Cerebellum (tissue), 4 donors: ENCODE measurements at places on chromosomes 13 and 19.

- no peak for DNase-seq
Observed at GRCh38 chr19:17868669-17869068, 3.1 kb upstream of the SLC5A5 start.

GRCh38 chr19:34979819-34980640, 16.0 kb upstream of the ZNF792 start:
- no peak for DNase-seq

DNA sequence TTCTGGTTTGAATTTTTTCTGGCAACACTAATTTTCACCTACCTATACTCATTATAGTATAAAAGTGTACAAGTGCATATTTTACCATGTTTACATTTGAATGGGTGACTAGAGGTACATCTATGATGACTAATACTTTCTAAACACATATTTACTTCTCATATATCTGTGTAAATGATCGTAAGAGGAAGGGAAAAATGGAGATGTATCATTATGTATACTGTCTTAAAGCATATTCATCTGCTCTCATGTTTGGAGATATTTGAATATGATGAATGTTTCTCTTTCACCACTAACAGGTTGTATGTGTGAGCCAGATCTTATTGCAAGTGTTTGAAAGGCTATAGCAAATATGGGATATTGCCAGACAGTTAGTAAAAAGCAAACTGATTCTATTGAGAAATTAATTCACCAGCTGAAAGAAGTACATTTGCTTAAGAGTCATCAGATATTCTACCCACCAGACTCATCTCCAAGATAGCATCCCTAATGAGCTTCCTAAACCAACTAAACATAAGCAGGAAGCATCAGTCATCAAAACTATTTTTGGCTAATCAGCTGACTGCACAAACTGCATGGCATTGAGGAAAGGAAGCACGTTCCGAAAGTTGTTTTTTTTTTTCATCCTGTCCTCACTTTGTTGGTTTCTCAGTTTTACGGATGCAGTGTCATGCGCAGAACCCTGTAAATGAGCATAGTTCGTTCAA, 738.2 kb downstream of the GPC5 start:
- DNase-seq: no peak

- no peak for DNase-seq
Observed at GRCh38 chr19:7706955-7707456, 5.1 kb upstream of the FCER2 start.

- no peak for DNase-seq
Observed at GRCh38 chr13:91238036-91238435, 109.5 kb upstream of the MIR17HG start.

- DNase-seq: no peak
Observed at GRCh38 chr13:25886438-25887214, 165.2 kb downstream of the SHISA2 start.

GRCh38 chr13:51764184-51765141, 39.5 kb downstream of the DHRS12 start:
- no peak for DNase-seq

- DNase-seq: no peak
Observed at GRCh38 chr13:94710065-94710781, 2.1 kb downstream of the SOX21 start.

DNA sequence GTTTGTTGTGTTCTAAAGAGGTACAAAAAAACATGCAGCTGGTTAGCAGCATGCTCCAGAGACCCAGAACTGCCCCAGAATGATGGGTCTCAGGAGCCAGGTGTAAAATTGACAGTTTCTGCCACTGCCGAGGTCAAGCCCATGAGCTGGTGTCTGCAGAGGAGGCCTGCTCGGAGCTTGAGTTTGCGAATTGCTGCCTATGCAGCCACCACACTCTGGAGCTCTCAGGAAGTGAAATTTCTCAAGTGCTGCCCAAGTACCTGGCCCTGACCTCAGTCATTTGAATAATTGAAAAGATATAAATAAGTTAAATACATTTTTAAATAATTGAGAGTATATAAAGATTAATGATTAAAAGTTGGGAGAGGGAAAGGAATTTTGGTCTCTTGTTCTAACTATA, 66.4 kb downstream of the ZAR1L start:
- DNase-seq: no peak

DNA sequence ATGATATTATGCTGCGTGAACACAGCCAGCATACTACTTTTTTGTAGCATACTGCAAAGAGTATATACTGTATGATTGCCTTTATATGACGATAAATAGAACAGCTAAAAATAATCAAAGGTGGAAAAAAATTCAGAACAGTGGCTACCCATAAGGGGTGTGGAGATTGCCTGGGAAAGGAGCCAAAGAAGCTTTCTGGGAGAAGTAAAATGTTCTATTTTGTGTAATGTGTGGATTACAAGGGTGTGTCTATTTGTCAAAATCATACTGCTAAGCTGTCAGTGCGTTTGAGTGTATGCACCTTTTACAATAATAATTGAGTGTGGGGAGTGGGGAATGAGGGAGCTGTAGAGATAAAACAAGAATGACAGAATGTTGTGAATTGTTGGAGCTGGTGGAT, 45.2 kb upstream of the MTIF3 start:
- DNase-seq: no peak

- DNase-seq: no peak
Observed at GRCh38 chr13:103788061-103788652, 721.9 kb upstream of the SLC10A2 start.

GRCh38 chr13:73842184-73842583, 292.0 kb downstream of the KLF12 start:
- DNase-seq: no peak

- DNase-seq: no peak
Observed at GRCh38 chr13:55199134-55199533, 1941.6 kb upstream of the PRR20A start.

DNA sequence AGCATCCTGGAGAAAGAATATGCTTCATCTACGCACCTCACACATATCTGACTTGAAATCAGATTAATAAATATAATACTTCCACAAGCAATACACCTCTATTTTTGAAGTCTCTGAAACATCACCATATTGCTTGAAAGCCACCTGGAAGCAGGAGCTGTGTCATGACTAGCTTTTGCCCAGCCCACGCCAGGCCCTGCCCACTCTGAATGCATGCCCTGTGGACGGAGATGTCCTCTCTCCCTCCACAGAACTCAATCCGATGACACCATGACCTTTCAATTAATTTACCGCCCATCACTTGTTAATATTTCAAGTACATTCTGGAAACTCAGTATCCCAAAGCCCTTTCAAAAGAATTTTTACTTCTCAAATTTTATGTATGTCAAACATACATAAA, 108.0 kb downstream of the TBC1D4 start:
- no peak for DNase-seq

DNA sequence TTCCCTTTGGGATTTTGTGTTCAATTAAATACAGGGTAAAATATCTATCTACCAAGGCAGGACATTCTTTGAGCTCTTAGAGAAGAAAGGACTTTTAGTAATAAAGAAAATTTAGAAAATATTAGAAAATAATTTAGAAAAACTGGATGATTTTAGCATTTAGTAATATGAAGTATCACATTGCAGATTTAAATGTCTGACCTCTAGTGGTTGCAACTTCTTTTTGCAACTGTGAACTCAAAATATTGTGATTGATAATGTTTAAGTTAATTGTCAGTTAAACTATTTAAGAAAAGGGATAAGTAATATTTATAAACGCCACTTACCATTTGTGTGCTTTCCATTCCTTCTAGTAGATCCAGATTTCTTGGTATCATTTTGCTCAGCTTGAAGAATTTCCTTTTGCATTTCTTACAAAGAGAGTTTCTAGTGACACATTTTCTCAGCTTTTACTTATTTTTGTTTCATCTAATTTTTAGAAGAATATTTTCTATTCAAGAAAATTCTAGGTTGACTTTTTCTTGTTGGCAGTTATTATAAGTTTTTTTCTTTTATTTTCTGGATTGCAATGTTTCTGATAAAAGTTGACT, 10.3 kb upstream of the POSTN start:
- DNase-seq: no peak

GRCh38 chr13:30870049-30870884, 35.8 kb upstream of the MEDAG start:
- no peak for DNase-seq

- no peak for DNase-seq
Observed at GRCh38 chr13:37306778-37307544, 201.5 kb upstream of the CSNK1A1L start.

DNA sequence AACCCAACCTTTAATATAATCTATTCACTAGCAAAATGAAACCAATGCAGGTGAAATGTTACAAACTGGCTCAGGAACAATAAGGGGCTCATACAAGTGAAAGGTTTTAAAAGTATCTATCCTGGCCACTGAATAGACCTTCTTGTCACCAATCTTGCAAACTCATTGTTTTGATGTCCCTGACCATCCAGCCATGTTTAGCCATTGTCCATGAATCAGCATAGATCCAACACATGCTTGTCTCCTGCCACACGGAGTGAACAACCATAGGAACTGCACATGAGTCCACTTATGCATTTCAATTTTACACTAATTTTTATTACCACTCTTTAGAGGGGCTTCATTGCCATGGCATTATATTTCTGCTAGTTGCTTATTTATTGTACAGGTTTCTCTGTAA, 331.4 kb downstream of the GPC5 start:
- no peak for DNase-seq

- DNase-seq: no peak
Observed at GRCh38 chr13:47039106-47039505, 142.3 kb upstream of the HTR2A start.

GRCh38 chr13:99640260-99640659, 139.0 kb downstream of the TM9SF2 start:
- no peak for DNase-seq

DNA sequence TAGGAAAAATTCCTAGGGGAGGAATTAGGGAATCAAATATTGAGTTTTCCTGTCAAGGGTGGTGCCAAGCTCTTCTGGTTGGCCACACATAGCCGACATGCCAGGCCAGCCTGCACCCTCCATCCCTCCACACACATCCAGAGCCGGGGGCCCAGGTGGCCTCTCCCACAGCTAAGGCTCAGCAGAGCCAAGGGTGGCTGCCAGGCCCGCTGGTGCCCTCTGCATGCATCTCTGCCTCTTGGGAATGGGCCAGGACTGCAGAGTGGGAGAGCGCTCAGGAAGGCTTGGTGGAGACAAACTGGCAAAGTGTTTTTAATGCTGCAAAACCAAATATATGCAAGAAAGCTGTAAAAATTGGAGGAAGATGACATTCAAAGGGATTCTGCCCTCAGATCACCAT, 42.7 kb upstream of the GAS6 start:
- peak; percentile 21 for DNase-seq

GRCh38 chr13:85186356-85187045, 612.7 kb downstream of the SLITRK6 start:
- peak; percentile 37 for DNase-seq

DNA sequence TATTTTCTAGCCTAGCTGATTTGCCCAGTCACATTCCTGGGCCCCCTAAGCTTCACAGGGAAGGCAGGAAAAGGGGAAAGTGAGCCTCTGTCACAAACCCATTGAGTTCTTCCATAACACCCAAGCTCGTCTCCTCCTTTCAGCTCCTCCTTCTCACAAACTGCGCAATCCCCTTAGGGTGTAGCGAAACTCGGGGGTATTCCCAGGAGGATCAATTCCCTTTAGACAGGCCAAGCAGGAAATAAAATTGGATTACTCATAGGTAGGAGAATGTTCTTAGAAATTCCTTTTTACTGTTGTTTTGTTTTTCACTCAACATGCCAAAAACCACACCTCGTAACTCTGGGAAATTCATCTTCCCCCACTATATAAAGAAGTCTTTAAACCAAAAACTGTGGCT, 139.3 kb downstream of the IRS2 start:
- DNase-seq: no peak

- DNase-seq: no peak
Observed at GRCh38 chr13:113650731-113651148, 7.3 kb downstream of the ATP4B start.

- no peak for DNase-seq
Observed at GRCh38 chr19:49863254-49863934, 4.0 kb downstream of the PNKP start.

DNA sequence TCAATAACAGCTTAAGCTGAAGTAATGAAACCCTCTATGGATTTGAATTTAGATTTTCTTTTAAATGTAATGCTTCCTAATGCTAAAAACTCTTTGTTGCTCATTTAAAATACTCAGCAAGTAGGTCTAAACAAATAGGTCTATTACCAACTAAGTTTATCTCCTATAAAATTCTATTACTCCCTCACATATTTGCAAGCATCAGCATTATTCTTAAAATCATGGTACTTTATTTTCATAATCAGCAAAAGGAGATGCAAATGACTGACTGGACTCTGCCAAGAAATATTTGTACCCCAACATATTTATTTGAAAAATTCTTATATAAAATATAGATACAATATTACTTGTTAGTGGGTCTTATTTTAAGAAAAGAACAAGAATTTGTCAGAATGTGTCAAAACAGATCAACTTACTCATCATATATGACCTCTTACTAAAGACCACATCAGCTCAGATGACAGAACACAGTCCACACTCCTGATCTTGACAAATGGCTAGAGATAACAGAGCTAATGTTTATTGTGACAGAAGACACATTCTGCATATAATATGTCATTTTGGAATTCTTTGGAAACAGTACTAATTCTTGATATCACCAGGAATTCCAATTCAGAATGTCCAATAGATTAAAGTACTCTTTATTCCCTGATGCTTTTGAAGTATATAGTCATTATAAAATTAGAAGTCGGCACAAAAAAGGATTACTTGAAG, 704.6 kb upstream of the PCDH9 start:
- DNase-seq: no peak

DNA sequence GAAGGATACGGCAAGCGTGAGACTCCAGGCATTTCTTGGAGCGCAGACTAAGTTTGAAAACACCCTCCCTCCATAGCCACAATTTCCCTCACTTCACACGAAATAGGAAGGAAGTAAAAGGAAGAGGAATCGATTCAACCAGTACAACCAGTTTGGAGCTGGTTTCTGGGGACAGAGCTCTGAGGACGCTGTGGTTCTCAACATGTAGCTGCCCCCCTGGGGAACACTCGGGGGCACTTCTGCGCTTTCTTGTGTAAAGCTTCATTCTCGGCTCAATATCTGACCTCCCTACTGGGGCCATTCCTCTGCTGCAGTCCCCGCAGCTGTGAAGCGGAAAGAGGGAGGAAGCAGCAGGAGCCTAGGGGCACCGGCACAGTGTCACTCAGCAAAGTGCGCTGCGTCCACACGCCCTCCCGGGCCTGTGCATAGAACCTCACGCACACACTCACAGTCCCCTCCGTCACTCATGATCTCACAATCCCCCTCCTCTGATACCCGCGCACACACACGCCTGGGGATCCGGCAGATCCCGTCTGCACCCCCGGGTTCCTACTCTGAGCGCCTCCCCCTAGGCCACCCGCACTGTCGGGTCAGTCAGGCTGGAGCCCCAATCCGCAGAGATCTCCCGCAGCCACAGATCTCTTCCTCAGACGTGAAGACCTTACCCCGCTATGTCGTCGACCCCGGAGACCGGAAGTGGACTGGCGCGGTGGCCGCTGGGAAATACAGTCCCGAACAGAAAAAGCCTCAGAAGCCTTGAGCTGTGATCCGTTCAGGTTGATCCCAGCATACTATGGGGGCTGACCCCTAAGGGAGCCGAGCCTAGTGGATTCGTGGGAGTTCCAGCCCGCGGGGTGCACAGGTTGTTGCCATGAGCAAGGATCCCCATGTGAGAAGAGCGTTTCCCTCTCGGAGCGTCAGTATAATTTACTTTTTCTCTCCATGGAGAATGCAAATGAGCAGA, at the start of gene ZNF780A:
Gene ZNF780A (minus strand): TSS at position 703 of the 964 bp plus-strand sequence. CDS start 6,190 bp downstream, outside the sequence.
- DNase-seq: peak; percentile 83
